Stimulated activated CD4-positive, alpha-beta T cell treated with anti-CD3 and anti-CD28 coated beads, Interleukin-2, amount 100 ng/mL, for 4 hours (primary cell): ENCODE measurements at places on chromosomes 2 and 18.

GRCh38 chr18:9404565-9405060, 70.0 kb downstream of the TWSG1 start:
- DNase-seq = peak; percentile 17

- DNase-seq = no peak
These were observed 77.7 kb downstream of the CDH2 start for GRCh38 chr18:28099237-28099636.

- DNase-seq = peak; percentile 36
These were observed at the start of gene MSL3B for GRCh38 chr2:233867993-233868532. MSL3B (minus strand) TSS chr2:233868386.

- no peak for DNase-seq
These were observed 111.1 kb upstream of the ACAA2 start for GRCh38 chr18:49924293-49924983.

- peak; percentile 29 for DNase-seq
These were observed 24.4 kb downstream of the PUM2 start for GRCh38 chr2:20326163-20326780.

- DNase-seq = no peak
These were observed 401.6 kb upstream of the NRP2 start for GRCh38 chr2:205280596-205281236.

- DNase-seq = no peak
These were observed 14.2 kb downstream of the PLEK start for GRCh38 chr2:68379184-68379708.

DNA sequence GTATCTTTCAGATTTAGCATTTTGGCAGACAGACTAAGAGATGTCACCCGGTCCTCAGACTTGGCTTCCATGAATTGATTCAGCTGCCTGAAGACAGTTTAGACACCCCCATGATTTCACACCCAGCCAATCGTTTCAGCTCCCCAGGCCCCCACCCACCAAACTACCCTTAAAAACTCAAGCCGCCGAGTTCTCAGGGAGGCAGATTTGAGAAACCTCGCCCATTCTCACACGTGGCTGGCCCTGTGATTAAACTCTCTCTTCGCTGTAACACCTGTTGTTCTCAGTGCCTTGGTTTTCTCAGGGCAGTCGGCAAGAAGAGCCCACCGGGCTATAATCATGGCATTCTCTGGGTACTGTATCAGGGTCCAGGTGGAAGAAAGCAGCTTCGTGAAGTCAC, 35.2 kb downstream of the UXS1 start:
- DNase-seq = peak; percentile 35

- DNase-seq = no peak
These were observed 326.4 kb downstream of the NR4A2 start for GRCh38 chr2:156005999-156006712.

GRCh38 chr18:50839996-50840395, 20.2 kb upstream of the MRO start:
- DNase-seq = no peak

DNA sequence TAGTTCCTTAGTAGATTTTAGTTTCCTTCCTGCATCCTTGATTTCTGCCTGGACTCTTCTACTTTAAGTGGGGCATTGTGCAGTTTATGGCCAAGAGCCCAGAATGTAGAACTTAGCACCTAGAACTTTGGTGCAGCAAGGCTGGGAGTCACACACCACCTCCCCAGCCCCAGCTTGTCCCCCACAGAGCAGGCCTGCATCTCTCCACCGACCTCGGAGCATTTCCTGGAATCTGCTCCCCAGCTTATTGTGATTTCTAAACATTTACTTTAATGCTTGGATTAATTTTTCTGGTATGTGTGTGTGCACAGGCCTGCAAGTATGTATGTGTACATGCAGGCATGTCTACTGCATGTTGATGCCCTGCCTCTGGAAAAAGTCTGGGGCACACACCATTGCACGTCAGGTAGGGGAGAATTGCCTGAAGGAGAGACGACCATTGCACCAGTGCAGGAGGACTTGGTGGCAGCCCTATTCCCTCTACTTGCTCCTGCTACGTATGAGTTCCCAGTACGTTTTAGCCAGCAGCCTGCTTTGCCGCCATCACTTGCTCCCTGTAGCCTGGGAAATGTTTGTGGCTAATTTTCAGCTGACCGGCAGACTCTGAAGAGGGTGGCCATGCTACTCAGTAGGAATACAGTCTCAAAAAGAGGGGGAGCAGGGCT, 419.9 kb upstream of the HS6ST1 start:
- DNase-seq = no peak

DNA sequence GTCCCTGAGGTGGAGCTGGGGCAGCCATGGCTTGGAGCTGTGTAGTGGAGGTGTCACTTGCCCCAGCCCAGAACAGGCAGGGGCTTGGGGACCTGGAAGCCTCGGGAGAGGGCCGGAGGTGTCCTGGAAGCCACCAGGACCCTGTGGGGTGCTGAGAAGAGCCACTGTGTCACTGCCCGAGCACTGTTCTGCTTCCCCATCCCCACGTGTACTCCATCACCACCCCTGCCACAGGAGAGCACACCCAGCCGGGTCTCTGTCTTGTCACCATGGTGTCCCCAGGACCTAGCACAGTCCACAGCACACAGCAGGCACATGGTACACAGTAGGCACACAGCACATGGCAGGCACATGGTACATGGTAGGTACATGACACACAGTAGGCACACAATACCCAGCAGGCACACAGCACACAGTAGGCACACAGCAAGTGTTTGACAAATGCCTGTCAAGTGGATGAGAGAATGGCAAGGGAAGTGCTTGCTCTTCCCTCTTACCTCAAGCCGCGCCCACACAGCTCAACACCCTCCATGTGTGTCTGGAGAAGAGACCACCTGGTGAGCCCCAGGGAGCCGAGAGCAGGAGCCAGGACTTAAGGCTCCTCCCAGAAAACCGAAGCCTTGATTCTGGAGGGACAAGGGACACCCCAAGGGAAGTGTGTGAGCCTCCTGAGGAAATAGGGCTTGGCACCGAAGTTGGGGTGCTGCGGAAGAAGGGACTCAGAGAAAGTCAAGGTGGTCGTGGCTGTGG, 13.3 kb downstream of the MBP start:
- DNase-seq = no peak

DNA sequence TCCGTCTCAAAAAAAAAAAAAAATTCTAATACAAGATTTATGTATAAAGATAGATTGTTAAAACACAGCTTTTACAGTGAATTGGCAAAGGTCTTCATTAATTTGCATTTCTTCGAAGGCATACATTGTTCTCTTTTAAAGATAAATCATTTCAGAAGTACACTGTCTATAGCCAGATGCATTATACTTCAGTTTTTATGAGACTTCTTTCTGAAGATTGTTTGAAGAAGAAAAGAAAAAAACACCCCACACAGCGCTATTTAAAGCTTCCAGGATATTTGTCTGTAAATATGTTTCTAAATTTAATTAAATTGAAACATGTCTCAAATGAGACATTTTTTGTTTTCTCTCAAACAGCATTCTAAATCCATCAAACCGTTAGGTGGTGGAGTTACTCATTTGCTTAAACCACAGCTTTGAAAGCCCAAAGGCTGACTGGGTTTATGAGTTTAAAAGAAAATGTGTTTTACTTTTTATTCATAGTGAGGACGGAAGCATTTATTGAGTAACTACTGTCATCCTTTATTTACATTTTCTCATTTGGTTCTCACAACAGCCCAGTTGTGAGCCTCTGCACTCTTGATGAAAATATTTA, 42.4 kb upstream of the C1GALT1C1L start:
- DNase-seq = no peak

GRCh38 chr2:200048421-200048820, 93.0 kb downstream of the MAIP1 start:
- no peak for DNase-seq

- DNase-seq = no peak
These were observed 26.0 kb downstream of the GALNT5 start for GRCh38 chr2:157283468-157283867.
